MG63 (cell line): ENCODE measurements at places on chromosomes 12 and 14.

GRCh38 chr12:96170328-96170727 lies 23.8 kb upstream of the ELK3 start:
- DNase-seq, result no peak

GRCh38 chr12:15693228-15693911 lies 95.8 kb downstream of the EPS8 start:
- DNase-seq, result no peak

- no peak for DNase-seq
These were observed 140.1 kb downstream of the ATP23 start for GRCh38 chr12:58081488-58081887.

DNA sequence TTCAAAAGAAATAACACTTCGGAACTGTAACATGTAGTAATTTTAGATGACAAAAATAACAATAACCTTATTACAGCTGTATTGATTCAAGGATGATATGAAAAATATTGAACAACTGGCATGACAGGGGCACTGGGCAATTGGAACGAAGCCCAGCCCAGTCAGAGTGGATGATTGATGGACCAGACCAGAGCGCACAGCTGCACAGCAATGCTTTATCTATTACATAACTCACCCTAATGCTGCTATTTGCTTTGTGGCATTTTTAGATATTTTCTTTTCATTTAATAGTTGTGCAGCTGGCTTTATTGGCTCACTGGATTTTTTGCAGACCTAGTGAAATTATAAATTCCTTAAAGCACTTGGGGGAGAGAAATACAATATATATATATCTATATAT lies 26.9 kb upstream of the FERMT2 start:
- DNase-seq, result no peak

- peak; percentile 28 for DNase-seq
These were observed 77.4 kb upstream of the ANO4 start for GRCh38 chr12:100716945-100717732.

- DNase-seq, result no peak
These were observed 32.1 kb downstream of the PPFIBP1 start for GRCh38 chr12:27555925-27556778.

- DNase-seq, result peak; percentile 55
These were observed 630.0 kb upstream of the TBX3 start for GRCh38 chr12:115313929-115314328.

DNA sequence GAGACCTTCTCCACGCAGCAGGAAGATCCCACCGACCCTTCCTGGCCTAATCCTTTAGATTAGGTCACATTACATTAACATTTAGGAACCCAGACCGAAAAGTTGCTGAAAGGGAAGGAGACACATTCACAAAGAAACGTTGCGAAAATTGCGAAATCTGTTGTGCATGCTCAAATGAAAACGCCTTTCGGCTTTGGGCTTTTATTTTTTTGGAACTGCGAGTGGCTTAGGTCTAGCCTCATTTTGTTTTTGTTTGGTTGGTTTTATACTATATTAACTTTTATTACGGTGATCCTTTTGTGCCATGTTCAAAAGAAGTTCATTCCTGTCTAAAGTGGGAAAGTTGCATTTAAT lies 1.5 kb downstream of the MYF6 start:
- no peak for DNase-seq

GRCh38 chr14:95462491-95462890 lies 54.0 kb downstream of the SYNE3 start:
- DNase-seq, result no peak

GRCh38 chr12:103538397-103538796 lies 42.6 kb upstream of the C12orf42 start:
- DNase-seq, result peak; percentile 32

GRCh38 chr14:72254202-72254936 lies 322.1 kb downstream of the RGS6 start:
- DNase-seq, result no peak

- DNase-seq, result no peak
These were observed 9.2 kb upstream of the PALS1 start for GRCh38 chr14:67232066-67232465.

DNA sequence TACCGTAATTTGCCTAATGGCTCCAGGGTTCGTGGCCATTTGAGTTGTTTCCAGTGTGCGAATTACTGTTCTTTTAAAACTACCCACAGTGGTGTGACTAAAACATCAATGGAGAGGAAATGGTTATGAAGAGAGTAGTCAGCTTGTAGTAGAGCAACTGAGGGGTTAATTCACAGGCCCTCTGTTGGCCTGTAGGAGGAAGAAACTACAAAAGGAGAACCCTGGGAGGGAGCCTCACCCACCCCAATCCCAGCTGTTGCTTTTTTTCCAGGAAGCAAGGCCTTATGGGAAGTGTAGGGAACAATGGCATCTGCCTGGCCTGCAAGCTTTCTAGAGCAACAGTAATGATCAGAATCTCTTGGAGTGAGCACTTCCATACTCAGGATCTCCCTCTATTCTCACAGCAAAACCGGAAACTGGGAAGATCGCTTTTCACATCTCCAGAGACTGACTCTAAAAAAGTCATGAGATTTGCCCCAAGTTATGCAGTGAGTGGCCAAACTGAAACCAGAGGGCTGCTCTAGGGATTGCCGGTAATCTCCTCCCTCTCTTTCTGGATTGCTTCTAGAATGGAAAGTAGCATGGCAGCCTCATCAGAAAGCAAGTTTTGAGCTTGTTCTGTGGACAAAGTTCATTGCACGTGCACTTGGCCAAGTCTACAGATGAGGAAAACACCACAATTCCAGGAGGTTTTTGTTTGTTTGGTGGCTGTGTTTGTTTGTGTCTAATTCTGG lies 125.3 kb upstream of the PWP1 start:
- no peak for DNase-seq

DNA sequence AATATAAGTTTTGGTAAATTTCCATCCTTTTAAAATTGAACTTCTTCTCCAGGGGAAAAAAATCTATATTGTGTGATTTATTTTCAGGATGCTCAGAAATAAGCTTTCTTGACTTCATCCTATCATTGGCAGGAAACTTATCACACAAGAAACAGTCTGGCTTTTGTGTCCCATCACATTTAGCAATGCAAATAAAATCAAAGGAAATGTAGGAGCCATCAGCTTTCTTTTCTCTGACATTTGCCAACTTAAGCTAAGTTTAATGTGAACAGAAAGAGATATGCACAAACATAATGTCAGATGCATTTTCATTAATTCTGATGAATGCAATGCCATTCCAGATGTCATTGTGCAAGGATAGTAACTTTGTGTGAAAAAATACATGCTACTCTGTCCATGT lies 56.6 kb downstream of the LIN7A start:
- DNase-seq, result no peak

DNA sequence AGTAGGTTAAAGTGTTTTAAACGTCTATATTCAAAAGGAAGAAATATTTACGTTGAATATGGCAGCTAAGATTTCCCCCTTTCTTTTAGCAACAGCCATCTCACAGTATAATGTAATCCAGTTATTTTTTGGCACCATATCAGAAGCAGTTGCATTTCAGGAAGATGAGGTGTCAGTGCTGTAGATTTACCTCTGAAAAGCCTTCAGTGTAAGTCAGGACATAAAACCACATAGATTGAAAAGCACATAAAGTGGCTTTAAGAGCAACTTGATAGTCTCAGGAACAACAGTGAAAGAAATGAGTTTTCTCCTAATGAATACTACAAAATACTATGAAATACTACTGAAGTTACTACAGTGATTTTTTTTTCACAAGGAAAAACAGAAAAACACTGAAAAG lies 6.9 kb downstream of the MLH3 start:
- DNase-seq, result no peak

GRCh38 chr14:66216763-66217162 lies 269.4 kb upstream of the CCDC196 start:
- no peak for DNase-seq

- DNase-seq, result peak; percentile 55
These were observed 1.5 kb downstream of the KRT8 start for GRCh38 chr12:52903285-52903854.

DNA sequence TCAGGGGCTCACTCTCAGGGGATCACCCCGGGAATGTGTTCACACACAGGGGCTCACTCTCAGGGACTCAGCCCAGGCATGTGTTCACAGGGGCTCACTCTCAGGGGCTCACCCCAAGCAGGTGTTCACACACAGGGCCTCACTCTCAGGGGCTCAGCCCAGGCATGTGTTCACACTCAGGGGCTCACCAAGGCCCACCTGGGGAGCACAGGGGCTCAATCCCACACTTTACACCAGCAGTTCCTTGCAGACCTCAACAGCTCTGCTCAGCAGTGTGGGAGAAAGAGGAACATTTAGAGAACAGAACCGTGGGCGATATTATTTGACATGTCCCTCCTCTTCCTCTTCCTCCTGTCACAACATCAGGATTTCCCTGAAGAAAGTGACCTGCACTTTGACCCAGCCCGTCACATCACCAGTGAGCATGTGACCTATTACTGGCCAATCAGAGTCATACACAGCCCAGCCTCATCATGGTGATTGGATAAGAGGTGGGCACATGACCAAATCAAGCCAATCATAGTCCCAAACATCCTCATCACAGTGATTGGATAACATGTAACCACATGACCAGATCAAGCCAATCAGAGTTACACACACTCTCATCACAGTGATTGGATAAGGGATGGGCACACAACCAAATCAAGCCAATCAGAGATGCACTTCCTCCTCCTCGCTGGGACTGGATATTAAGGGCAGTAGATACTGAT lies 359.4 kb upstream of the SFSWAP start:
- DNase-seq, result no peak

- DNase-seq, result no peak
These were observed 16.5 kb downstream of the SIX1 start for GRCh38 chr14:60632777-60633176.
